ENCODE measurements at places on chromosomes 1 and 21.

DNA sequence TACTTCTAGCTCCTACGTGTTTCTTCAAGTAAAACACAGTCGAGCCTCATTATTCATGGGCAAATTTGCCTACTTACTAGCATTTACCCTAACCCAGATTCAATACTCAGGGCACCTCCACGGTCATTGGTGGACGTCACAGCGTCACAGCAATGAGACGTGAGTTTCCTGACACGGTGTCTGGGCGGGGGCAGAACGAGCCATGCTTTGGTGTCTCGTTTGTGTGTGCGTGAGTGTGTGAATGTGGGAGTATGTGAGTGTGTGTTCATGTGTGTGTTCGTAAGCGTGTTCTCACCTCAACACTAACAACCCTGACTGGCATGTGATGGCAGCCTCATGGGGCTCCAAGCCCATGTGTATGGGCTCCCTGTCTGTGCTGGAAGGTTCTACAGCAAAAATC lies 17.5 kb upstream of the COL18A1 start:
- no peak for DNase-seq

DNA sequence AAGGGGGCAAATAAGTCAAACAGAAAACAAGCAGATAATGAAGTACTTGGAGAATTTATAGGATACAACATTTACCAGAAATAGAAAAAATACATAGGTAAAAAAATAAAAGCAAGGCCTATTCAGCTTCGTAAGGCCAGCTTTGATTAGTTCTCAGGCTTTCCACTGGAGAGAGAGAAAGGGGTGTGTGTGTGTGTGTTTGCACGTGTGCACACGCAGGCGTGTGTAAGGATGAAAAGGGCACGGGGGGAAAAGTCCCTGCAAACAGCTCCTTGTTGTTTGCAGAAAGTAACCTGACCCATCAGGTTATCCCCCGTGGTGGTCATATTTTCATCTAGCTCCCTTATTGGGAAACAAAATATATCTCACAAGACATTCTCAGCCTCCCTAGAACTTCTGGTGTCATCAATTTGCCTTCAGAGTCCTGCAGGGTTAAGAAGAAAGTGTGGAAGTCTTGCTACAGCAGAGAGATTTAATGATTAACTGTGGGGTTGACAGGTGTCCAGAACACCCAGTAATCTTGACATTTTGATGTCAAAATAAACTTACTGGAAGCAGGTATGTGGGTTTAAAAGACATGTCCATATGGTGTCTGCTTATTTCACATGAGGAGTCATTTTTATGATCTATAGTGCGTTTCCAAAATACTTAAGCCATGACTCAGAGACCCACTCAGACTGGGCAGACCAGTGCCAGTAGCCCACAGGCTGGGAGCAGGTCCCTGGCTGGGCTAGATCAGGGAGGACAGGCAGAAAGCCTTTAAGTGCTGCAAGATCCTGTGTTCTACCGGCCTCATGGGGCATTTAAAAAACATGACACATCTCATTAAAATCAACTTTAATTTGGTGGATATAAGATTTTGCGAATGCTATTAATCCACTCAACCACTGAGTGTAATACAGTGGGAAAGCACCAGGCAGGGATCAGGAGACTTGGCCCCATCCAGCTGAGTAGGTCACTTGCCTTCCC lies 487.6 kb upstream of the CAMK1G start:
- DNase-seq: no peak

DNA sequence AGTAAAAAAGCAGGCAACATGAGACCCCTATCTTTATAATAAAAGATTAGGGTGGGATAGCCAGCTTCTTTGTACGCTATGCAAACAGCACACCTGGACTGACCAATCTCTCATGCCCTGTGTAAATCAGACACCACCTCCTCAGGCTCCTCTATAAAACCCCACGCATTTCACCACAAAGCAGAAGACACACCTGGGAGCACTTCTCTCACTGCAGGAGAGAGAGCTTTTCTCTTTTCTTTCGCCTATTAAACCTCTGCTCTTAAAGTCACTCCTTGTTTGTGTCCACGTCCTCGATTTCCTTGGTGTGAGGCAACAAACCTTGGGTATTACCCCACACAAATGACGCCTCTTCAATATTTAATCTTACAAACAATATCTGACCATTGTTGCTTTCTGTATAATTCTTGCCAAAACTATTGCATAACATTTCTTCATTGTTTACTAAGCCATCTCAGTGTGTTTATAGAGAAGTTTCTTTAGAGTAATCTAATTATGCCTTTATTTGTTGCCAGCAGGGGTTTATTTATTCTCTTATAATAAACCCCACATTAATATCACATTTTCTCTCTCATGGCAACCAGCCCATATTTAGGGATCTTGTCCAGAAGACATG lies 31.6 kb upstream of the NUF2 start:
- DNase-seq: no peak

GRCh38 chr1:44602634-44603628 lies 71.3 kb downstream of the TMEM53 start:
- no peak for DNase-seq

DNA sequence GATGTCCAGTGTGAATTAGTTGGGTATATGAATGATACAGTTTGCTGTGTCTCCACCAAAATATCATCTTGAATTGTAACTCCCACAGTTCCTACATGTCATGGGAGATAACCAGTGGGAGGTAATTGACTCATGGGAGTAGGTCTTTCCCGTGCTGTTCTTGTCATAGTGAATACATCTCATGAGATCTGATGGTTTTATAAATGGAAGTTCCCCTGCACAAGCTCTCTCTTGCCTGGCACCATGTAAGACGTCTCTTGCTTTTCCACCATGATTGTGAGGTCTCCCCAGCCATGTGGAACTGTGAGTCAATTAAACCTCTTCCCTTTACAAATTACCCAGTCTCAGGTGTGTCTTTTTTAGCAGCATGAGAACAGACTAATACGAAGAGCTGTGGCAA lies 223.0 kb downstream of the AJAP1 start:
- DNase-seq: no peak

DNA sequence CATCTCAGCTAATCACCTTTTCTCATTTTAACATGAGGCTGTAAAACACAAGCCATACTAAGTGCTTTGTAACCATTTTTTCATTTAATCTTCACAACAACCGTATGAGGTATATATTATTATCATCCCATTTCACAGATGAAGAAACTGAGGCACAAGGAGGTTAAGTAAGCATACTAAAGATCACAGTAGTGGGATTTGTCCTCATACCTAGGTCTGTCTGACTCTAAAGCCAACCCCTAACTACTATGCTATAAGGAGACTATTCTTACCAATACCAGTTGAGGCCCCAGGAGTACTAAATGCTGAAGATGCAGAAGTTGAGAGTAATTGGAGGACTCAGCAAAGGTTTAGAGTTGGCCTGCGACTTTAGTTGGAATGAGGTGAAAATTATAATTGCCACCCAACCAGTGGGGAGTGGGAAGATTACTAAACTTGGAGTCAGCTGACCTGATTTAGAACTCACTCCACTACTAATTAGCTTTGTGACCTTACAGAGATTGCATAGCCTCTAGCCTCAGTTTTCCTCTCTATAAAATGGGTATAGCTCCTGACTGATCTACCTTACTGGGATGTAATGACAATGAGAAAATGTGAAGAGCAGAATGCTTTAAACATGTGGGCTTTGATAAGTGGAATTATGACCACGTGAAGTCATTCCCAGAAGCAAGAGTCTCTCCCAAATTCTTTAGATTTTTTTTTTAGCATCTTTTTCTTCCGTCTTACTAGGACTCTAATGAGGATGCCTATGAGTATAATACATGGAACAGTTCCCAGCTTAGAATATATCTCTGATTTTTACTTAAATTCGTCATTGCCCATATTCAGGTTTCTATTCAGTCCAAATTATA lies 85.8 kb upstream of the IPO9 start:
- DNase-seq: no peak

GRCh38 chr1:84253891-84254290 lies 47.6 kb upstream of the SAMD13 start:
- DNase-seq: no peak

- DNase-seq: no peak
These were observed 1.4 kb downstream of the PFKFB2 start for GRCh38 chr1:207054491-207054890.

- no peak for DNase-seq
These were observed 73.5 kb upstream of the LRRC7 start for GRCh38 chr1:69494221-69494620.

DNA sequence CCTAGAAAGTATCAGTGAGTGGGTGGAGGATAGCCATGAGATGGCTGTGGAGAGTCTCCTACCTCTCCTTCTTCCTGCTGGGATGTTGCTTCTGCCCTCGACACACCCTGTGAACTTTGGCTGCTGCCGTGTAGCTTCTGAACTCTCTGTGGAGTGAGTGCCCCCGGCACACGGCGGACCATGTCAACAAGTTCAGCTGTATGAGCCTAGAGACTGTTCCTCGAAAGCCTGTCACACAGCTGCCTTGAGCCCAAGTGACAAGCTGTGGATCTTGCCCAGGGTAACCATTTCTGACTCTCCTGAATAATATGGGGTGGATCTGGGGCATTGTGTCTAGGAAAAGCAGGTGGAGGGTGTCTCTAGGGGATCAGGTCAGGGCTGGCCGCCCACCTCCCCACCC lies 143.2 kb downstream of the NOS1AP start:
- no peak for DNase-seq

DNA sequence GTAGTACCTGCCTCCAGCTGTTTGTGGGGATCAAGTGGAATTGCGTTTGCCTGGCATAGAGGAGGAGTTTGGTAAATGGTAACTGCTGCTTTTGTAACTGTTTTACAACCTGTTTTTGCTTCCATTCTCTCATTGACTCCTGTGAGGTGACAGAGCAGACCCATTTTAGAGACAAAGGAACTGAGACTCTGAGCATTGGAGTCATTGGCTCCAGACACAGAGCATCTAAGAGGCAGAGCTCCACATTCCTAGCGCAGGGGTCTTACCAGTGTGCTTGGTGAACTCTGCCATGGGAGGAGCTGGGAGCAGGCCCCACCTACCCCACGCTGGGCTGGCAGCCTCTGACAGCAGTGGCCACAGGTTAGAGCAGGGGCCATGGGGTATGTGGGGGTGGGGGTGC lies 2.4 kb downstream of the LDLRAP1 start:
- no peak for DNase-seq

DNA sequence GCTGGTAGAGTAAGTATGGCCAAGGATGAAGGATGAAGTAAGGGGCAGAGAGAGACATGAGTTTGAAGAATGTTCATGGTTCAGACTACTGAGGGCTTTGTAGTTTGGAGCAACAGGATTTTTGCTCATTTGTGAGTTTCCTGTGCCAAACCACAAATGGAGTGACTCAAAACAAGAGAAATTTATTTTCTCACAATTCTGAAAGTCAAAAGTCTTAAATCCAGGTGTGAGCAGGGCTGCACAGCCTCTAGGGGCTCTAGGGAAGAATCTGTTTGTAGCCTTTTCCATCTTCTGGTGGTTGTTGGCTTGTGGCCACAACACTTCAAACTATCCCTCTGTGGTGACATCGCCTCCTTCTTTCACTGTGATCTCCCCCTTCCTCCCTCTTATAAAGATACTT lies 58.9 kb downstream of the RHOU start:
- DNase-seq: no peak

- no peak for DNase-seq
These were observed 216.3 kb upstream of the ZC3H12A start for GRCh38 chr1:37258068-37258467.

DNA sequence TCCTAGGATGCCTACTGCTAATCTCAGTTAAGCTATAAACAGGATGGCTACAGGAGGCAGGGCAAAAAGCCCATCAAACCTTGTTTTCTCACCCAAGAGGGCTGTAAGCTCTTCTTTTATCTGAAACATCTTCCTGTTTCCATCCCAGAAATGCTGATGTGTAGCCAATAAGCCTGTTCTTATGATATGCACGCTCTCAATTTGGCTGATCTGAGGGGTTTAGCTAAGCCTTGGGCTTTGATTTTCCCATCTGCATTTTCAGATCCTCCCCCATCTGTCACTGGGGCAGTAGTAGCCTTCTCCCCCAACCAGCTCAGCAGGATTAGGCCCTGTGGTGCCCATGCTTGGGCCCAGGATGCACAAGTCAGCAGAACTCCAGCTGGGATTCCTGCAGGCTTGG lies 105.0 kb downstream of the BRINP2 start:
- DNase-seq: no peak

DNA sequence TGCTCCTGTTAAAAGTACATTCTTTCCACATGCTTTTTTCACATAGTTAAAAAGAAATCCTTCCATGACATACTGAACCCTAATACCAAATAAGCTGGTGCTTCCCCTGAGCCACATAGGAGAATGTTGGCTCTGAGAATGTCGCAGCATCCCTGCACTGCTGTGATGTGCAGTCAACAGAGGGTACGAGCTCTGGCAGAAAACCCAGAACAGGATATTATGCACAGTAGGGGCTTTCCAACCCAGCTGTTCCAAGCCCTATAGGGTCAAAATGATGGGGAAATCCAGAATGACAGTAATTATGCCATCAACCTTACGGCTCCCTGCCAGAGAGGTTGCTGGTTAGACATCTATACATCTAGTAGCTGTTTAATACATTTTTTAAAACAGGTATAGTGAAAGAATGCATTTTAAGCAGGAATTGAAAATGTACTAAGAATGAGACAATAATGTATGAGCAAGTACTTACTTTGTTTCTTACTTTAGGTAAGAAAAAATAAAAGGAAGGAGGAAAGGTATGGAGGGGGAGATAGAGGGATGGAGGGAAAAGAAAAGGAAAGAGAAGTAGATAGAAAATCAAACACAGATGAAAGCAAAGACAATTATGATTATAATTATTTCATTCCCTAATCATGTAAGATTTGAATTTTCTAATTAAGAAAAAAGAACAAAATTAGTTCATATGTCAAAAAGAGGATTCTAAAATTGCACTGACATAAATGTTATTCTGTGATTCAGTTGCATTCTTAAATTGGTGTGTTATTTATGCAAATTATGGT lies 126.0 kb downstream of the NR5A2 start:
- peak; percentile 51 for DNase-seq

DNA sequence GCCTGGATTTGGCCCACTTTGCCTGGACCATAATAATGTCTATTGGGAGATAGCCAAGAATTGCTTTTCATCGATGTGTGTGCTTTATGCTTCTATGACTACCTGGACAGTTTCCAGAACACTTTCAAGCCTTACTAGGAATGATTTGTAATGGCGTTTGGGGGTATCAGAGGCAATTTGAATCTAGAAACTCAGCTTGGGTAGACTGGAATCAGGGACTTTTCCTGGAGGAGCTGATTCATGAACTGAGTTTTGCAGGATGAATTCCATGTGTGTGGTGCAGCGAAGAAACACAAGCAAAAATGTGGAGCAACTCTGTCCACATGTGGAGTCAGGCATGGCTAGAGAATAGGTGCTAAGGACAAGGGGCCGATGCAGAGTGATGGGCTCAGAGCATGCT lies 11.9 kb upstream of the TMEM61 start:
- DNase-seq: no peak
